ENCODE measurements at places on chromosomes 2 and 18.

- no peak for DNase-seq
Measured at GRCh38 chr18:48947092-48947491, 3.7 kb downstream of the SMAD7 start.

DNA sequence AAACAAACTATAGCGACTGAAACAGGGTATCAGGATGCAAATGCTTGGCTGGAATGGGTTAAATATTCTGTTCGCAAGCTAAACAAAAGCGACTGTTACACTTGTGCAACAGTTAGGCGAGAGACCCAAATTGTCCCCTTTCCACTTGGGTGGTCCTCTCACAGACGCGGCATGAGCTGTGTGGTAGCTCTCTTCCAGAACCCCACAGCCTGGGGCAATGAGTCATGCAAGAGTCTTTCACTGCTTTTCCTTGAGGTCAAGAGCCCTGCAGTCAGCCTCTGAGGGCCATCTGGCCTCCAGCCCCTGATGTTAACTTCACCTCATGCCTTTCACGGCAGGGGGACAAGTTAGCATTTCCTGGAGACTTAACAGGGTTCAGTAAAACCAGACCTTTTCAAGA, 25.7 kb downstream of the SULT1C4 start:
- no peak for DNase-seq

- no peak for DNase-seq
Measured at GRCh38 chr2:44121899-44122298, 46.8 kb upstream of the PPM1B start.

DNA sequence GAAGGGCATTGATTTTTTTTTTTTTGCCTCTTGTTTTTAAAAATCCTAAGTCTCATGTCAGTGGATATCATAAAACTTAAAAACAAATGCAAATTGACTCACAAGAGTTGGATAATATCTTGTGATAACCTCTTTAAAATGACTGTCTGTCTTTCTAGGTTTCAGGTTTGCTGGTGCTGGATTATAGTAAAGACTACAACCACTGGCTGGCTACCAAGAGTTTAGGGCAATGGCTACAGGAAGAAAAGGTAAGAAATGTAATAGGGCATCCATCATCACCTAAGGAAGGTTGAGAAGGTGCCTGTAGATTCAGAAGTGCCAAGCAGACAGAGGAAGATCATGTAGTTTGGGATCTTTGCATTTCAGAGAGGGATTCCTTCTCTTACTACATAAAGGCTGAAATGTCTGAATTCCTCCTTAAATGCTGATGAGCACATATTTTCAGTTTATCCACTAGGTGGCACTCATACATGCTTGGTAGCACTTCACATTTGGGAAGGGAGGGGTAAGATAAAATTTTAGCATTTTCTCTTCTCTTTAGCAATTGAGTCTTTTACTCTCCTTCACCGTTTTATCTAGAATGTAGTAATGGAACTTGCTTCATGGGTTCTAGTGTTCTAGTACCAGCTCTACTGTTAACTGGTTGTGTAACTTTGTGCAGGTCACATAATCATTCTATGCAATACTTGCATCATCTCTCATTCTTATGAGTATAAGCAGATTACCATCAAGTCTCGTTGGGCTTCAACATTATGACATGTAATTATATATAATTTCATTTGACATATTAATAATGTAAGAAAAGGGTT, 21.1 kb downstream of the CPS1 start:
- no peak for DNase-seq

DNA sequence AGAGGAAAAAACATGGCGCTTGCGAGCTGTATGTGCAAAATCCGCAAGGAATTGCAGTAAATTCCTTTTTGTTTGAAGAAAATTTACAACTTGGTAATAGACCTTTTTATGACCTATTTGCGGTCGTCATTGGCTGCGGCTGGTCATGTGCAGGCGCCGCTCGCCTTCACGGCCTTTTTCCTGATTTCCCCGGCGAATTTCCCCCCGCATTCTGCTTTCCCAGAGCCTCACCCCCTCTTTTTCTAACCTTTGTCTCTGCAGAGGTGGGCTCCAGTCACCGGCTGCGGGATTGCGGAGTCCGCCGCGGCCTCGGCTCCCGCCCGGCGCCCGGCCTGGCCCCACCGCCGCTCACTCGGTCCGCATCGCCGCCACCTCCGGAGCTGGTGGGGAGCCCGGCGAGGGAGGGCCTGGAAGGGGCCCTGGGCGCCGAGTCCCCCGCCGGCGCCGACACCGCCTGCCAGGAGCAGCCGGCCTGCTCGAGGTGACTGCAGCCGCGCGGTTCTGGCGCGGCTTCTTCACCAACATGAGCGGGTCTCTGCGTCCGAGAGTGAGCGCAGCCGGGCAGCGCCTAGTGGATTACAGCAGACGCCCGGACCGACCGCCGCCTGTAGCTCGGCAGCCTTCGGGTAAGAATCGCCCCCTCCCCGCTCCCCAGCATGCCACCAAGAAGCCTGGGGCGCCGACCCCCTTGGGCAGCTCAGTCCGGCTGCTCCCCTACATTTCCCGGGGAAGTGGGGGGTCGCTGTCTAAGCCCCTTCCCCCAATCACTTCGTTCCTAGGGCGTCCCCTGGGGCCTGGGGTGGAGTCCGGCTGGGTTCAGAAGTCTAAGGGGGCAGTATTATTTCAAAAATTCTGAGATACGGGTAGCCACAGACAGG, 7.1 kb downstream of the HOXD8 start:
- no peak for DNase-seq

GRCh38 chr2:136247204-136247950, 129.4 kb upstream of the CXCR4 start:
- no peak for DNase-seq

GRCh38 chr18:13006531-13007247, 15.5 kb downstream of the CEP192 start:
- DNase-seq: no peak

- DNase-seq: no peak
Measured at GRCh38 chr2:238155761-238156694, 2.7 kb upstream of the ERFE start.

DNA sequence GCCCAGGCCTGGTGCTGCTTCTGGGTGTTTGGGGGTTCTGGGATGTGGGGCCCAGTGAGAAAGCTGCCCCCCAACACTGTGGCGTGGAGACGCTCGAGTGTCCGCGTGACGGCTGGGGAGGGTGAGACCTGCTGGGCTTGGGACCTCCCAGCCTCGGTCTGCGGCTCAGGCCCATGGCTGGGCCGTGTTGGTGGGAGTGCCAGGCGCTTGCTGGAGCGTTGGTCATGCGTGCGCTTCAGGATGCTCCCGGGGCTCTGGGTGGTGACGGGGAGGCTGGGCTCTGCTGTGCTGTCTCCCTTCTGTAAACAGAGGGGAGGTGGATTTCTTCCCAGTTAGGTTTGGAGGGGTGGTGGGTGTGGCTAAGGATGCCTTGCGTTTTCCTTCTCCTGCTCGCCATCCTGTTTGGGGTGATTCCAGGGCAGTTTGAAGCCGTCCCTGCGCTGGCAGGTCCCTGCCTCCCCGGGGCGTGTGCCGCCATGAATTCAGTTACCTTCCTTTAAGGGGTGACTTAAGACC, 606 bp downstream of the GAL3ST2 start:
- DNase-seq: no peak

DNA sequence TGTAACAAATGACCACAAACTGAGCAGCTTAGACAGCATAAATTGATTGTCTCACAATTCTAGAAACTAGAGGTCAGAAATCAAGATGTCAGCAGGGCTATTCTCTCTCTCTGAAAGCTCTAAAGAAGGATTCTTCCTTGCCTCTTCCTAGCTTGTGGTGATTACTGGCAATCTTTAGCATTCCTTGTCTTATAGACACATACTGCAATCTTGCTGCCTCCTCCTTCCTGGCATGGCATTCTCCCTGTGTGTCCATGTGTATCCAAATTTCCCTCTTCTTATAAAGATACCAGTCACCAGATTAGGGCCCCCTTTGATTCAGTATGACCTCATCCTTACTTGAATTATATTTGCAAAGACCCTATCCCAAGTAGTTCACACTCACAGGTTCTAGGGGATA, 2.3 kb downstream of the ASB3 start:
- DNase-seq: no peak

- DNase-seq: no peak
Measured at GRCh38 chr18:7809978-7810377, 242.9 kb downstream of the PTPRM start.

Measured in CD4-positive, alpha-beta T cell treated with Interferon alpha-2 for 1 hour (primary cell).